ENCODE measurements at places on chromosomes 7 and 10.

GRCh38 chr10:75342397-75342796, 59.2 kb downstream of the ZNF503 start:
- no peak for DNase-seq

GRCh38 chr10:123554656-123555055, 111.5 kb upstream of the GPR26 start:
- no peak for DNase-seq

DNA sequence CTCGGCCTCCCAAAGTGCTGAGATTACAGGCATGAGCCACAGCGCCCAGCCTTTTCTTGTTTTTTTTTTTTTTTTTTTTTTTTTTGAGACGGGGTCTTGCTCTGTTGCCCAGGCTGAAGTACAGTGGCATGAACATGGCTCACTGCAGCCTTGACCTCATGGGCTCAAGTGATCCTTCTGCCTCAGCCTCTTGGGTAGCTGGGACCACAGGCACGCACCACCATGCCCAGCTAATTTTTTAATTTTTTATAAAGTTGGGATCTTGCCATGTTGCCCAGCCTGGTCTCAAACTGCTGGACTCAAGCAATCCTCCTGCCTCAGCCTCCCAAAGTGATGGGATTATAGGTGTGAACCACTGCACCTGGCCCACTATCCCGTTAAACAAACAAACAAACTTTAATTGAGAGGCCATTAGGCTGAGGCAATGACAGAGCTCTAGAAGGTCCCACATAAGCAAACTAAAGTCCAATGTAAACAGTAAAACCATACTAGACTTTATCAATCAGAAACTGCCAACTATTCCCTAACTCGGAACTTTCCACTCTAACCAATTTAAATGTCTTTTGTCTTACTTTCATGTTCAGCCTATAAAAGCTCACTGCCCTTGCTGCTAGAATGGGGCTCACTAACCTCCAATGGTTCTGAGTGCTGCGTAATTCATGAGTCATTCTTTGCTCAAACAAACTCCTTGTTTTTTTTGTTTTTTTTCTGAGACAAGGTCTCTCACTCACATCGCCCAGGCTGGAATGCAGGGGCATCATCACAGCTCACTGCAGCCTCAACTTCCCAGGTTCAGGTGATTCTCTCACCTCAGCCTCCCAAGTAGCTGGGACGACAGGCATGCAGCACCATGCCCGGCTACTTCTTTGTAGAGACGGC, 1.9 kb downstream of the DHX32 start:
- no peak for DNase-seq

DNA sequence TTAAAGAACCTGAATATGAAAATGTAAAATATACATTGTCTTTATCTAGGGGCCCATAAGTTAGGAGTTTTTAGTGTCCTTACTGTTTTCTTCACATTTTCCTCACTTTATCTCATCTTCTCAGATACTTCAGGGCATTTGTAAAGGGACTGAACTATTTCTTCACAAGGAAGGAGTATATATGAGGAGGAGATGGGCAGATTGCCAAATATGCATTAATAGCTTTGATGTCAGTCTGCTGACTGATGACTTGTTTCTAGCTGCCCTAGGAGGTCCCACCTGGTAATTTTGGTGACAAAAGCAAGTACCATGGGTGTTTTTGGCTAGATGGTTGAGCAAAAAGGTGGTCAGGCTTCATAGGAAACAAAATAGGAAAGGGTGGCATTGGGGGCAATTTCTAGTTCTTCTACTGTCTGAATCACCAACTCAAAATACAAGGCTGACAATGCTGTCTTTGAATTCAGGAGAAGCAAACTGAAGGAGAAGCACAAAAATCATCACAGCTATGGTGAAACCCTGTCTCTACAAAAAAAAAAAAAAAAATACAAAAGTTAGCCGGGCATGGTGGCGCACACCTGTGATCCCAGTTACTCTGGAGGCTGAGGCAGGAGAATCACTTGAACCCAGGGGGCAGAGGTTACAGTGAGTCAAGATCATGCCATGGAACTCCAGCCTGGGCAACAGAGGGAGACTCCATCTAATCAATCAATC, 10.4 kb upstream of the STRIP2 start:
- no peak for DNase-seq

DNA sequence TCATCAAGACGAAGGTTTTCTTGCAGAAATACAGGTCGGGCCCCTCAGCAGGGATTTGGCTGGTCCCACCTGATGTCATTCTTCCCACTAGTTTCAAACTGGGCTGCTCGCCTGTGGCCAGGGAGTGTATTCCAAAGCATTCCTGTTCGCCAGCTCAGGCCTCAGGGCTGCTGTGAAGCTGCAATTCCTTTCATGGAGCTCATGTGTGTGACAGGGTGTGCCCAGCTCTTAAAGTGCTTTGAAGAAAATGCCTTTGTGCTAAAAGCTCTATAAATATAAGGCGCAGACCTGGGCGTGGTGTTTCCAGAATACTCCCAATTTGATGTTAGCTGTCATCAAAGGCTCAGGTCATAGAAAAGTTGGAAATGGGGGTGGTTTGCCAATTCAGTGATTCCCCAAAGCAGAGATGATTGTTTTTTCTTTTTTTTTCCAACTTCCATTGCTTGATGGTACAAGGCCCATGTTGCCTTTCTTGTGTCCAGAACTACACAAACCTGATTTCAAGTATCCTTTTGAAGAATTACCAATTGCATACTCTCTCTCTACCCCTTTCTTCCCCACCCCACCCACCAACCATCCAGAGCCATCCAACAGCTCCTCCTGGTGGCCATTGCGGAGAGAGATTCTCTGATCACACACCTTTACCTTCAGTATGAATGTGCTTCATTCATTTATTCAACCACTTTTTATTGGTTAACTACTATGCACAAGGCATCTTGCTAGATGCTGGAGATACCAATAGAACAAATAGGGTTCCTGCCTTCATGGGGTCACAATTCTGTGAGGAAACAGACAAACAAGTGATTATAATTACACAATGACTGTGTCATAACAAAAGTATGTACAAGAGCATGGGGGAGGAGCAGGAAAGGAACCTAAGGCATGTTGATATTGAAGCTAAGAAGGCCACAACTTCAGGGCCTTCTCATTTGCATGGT, 297.3 kb upstream of the LYZL1 start:
- peak; percentile 50 for DNase-seq

Data from activated T-cell treated with anti-CD3 and anti-CD28 coated beads, Interleukin-2, amount 50 U/mL, for 48 hours (primary cell).